ENCODE measurements at places on chromosomes 2 and 18.
A peak's percentile ranks its signal among the peaks of the same experiment; 100 is the strongest.

GRCh38 chr18:22493255-22493654 lies 75.5 kb upstream of the CTAGE1 start:
- no peak for DNase-seq

- peak; percentile 87 for DNase-seq
Observed at GRCh38 chr2:31384351-31384750, 30.2 kb downstream of the XDH start.

DNA sequence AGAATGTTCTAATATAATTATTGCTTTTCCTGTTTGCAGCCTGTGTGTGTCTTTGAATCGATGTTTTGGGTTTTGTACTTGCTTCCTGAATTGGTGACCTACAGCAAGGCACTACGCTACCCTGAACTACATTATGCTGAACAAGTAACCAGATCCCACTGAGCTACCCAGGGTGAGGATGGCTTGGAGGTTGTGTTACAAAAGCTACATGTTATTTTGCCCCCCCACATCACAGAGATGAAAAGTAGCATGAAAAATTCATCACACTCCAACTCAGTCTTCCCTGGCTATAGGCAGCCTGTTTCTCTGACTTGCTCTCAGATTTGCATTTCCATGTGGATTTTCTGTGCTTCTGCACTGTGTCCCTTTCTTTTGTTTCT lies 162.1 kb downstream of the LDLRAD4 start:
- no peak for DNase-seq

DNA sequence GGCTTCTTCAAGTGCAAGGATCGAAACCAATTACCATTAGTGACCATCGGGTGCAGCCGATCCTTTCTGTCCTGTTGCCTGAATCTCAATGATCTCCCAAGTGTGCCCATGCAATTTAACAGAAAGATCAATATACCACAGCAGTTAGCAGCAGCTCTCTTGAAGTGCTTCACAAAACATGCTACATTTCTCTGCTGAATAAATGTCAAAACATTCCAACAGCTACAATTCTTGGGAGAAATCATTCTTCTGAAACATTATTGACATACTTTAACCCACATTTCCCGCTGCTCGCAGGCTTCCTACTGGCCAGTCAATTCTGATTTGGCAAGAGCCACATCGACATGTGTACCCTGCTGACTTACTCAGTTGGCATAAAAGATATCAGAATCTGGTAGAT lies 907.7 kb downstream of the TMEM182 start:
- no peak for DNase-seq

- no peak for DNase-seq
Observed at GRCh38 chr2:85430752-85431569, 12.4 kb downstream of the SH2D6 start.

Data from AG08395 (cell line).